ENCODE measurements at places on chromosomes 1 and 21.
A peak's percentile ranks its signal among the peaks of the same experiment; 100 is the strongest.

DNA sequence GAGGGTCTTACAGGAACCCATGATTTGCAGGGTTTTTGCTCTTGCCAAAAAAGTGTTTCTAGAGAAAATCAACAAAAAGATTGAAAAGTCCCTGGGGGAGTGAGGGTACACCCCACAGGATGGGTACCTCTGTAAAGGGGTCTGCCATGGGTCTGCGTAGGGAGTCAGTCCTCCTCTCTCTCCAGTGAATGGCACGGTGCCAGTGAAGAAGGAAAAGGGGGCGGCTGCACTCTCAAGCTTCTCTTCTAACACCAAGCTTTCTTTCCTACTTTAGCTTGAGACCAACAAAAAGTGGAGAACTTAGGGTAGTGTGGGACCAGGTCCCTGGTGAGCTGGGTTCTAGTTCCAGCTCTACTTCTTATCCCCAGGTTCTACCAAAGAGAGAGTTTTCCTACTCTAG, 87.4 kb downstream of the GLUL start:
- DNase-seq = no peak

DNA sequence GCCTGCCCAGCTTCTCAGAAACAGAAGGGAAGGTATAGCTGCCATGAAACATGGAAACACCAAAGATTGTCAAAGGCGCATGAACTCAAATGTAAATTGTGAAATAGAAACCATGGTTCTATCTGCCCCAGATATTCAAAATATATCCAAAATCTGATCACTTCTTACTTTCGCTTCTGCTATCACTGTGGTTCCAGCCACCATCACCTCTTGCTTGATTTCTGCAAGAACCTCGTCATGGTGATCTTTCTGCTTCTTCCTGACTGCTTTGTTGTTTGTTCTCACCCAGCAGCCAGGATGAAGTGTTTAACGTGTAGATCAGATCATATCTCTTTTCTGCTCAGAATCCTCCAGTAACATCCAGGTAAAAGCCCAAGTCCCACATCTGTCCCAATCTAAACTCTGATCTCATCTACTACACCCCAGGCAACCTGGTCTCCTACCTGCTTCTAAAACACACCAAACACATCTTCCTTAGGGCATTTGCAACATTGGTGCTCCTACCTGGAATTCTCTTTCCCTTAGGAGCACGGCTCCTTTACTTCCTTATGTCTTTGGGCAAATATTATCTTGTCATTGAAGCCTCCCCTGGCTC, 10.5 kb upstream of the LMO4 start:
- DNase-seq = no peak

DNA sequence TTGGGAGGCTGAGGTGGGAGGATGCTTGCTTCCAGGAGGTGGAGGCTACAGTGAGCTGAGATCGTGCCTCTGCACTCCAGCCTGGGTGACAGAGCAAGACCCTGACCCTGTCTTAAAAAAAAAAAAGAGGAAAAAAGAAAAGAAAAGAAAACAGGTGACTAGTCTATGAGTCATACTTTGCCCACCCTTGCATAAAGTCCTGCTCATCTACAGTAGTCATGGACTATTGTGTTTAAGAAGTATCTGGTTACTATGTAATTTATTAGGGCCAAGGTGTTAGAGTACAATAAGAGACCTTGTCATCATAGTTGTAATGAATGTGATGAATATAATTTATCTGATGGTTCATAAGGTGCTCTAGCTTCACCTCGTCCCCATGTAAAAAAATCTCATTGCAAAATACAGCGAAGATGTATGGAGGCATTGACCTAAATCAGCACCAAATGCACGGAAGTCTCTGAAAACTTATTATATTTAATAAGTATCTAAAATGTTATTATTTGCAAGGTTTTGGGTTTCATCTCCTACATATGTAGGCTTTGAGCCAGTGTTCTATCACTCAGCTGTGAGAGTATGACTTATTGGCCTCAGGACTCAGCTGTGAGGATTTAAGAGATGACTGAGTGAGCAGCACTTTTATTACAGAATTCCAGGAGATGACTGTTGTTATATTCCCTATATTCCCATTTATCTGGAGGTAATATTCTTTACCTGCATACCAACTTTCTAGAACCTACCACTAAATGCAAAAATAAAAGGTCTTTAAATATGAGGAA, 19.9 kb upstream of the KCNJ6 start:
- DNase-seq = no peak

DNA sequence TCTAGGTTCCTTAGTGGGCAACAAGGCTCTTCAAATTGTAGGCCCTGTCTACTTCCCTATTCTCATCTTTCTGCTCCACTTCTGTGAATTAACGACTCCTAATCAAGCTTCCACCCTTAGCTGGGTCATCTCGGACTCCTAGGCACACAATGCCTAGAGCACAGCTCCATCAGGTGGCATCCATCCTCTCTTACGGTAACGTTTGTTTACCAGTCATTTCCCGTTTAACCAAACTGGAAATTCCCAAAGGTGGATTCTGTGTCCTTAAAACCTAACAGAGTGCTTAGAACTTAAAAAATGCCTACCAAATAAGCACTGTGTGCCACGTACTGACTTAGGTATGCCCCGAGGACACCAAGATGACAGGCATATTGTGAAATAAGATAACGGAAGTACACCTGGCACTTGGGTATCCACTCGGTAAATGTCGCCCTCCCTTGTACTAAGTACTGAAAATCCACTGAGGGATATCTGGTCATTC, 1.5 kb downstream of the PARP1 start:
- peak; percentile 27 for DNase-seq

- DNase-seq = no peak
Observed at GRCh38 chr1:66695116-66695515, 57.1 kb upstream of the DYNLT5 start.

DNA sequence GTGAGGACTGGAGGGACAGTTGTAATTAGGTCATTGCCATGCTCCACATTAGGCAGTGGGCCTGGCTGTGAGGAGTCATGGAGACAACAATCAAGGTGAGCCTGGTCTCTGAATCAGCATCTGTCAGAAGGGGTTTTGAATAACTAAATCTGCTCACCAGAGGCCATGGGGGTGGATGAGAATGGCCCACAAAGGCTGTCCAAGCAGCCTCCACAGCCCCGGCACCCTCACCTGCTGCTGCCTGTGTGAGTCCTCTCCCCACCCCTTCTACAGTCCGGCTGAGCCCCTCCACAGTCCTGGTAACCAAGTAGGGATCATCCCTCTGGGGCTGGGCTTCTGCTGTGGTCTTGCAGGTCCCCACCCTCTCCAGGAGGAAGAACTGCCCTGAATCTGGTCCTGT, 2.3 kb downstream of the DPT start:
- no peak for DNase-seq

DNA sequence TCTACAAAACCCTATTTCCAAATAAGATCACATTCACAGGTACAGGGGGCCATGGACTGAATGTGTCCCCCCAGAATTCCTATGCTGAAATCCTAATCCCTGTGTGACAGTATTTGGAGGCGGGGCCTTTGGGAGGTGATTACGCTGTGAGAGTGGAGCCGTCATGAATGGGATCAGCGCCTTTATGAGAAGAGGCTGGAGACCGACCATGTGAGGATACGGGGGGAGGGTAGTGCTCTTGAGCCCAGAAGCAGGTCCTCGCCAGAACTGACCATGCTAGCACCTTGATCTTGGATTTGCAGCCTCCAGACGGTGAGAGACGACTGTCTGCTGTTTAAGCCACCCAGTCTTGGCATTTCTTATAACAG, 23.8 kb upstream of the KIF26B start:
- DNase-seq = no peak

DNA sequence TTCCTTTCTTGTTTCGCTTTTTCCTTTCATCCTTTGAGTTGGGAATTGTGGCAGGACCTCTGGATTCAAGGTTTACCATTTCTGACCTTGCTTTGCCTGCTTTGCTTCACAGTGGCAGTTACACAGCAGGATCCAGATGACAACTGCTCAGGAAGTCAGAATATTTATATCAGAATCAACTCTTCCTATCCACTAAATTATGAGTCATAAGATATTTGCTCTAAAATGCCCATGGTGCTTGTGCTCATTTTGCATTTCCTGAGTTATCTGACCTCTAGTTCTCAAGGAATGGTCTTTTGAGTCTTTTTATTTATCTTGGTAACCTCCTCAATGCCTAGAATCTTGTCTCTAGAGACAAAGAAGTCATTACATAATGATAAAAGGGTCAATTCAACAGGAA, 290.8 kb downstream of the LRRC7 start:
- no peak for DNase-seq

GRCh38 chr1:79792219-79792930, 785.8 kb upstream of the ADGRL4 start:
- no peak for DNase-seq

DNA sequence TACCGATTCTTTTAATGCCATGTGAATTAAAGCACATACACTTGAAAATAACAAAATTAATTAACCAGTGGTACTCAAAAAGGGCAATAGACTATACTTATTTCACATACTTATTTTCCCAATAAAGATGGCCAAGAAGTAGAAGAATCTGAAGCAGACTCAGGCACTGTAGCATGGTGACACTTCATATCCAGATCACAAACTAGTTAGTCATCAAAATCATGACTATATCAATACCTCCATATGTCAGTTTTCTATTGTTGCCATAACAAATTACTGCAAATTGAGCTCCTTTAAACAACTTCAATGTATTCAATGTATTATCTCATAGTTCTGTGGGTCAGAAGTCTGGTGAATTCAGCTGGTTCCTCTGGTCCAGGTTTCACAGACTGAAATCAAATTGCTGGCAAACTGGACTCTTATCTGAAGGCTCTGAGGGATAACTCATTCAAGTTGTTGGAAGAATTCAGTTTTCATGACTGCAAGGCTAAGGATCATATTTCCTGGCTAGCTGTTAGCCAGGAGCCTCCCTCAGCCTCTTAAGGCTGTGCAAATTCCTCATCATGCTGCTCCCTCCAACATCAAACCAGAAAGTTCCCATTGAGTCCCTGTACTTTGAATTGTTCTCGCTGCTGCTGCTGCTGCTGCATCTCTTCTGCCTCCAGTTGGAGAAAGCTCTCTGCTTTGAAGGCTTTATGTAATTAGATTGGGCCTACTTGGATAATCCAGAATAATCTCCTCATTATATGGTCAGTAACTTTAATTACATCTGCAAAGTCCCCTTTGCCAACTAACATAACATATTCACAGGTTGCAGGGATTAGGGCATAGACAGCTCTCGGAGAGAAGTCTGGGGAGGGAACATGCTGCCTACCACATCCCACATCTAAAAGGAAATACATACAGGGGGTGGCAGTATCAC, 91.5 kb downstream of the MRPL39 start:
- DNase-seq = no peak

- DNase-seq = no peak
Observed at GRCh38 chr21:25427828-25428227, 179.5 kb downstream of the MRPL39 start.

DNA sequence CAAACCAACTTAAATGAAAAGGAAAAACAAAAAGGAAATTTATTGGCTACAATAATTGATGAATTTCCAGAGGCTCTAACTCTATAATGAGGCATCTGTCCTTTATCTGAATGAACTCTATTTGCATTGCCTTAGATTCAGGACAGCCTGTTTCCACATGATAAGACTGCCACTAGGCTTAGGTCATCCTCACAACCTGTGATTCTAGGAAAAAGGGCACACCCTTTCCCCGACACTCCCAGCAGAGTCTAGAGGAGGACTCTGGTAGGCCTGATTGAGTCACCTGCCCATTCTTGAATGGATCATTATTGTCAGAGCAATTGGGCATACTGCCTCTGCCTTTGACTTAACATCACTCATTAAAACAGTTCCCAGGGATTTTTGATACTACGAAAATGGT, 262.8 kb downstream of the TPR start:
- no peak for DNase-seq

- DNase-seq = peak; percentile 81
Observed at GRCh38 chr21:39313571-39314142, at the start of gene BRWD1. Gene BRWD1, minus strand, starts transcription at chr21:39313632. Its CDS starts 141 bp downstream, at chr21:39313491.

- DNase-seq = peak; percentile 55
Observed at GRCh38 chr1:151158751-151159251, 2.4 kb downstream of the TNFAIP8L2 start.

DNA sequence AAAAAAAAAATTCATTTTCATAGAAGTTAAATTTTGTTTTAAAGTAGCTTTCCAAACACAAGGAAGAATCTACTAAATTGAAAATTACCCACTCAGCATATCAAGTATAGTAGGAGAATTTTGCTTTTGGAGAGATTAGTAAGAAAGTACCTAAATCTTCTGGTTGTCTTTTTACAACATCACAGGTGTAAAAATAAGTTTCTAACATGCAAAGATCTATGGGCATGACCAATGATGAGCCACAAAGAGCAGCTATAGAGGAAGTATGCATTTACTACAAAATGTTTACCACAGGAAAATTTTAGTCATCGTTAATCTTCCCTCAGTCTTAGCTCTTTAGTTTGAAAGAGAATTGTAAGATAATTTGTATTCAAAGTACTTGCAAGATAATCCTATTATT, 28.1 kb downstream of the ANGPTL3 start:
- DNase-seq = no peak

GRCh38 chr1:237527761-237528160, 363.0 kb downstream of the ZP4 start:
- DNase-seq = no peak

DNA sequence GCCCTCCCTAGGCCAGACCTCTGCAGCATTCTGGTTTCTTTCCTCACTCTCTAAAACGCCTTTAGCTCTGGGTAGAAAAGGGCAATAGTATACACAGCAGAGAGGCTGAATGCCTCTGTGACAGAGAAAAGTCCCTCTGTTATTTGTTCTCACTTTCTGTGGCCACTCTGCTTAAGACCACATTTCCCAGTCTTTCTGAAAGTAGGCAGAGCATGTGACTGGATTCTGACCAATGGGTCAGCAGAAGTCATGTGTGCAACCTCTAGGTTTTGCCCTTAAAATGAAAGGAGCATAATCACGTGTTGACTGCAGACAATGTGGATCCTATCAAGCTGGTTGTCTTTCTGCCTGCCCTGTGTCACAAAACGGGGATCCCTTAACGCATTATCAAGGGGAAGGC, 79.7 kb upstream of the MARK1 start:
- DNase-seq = no peak

DNA sequence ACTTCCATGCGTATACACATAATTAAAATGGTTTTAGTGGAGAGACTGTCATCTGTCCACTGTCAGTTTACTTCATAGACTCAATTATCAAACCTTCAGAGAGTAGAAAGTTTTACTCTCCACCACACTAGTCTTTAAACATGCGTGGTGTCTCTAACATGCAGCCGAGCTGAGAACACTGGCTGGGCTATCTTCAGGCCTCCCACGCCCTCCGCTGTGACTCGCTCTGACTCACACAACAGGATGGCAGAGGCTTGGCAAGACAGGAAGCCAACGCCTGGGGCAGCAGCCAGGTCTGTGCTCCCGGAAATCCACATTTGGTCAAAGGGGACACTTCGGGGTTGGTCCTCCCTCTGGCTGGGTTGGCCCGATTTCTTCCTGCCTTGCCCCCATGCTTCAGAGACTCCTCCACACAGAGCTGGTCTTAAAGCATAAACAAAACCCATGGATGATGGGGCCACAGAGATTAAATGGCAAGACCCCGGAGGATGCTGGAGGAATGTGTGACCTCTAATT, 22.7 kb upstream of the IFNGR2 start:
- DNase-seq = peak; percentile 99
